ENCODE measurements at places on chromosomes 6 and 20.

- no peak for DNase-seq
Observed at GRCh38 chr6:91079969-91080368, 493.1 kb upstream of the MAP3K7 start.

GRCh38 chr6:4892785-4893485, 110.9 kb downstream of the RPP40 start:
- no peak for DNase-seq

- DNase-seq = no peak
Observed at GRCh38 chr6:136550045-136550329, 235 bp downstream of the MAP7 start.

- DNase-seq = no peak
Observed at GRCh38 chr20:23167431-23167830, 81.3 kb upstream of the CD93 start.

GRCh38 chr6:78749326-78749725, 118.0 kb upstream of the IRAK1BP1 start:
- DNase-seq = no peak

DNA sequence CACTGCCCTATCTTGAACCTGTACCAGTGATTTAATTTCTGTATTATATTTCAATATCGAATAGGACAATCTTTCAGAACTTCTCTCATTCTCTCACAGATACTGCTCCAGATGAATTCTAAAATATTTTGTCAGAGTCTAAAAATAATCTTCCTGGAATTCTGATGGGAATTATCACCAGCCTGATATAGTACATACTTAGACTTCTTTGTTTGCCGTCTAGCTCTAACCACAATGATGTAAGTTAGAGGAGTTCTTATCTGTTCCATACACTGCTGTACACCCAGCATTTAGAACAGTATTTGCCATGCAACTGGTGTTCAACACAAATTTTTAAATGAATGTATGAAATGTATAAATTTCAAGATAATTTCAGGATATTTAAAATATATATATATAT, 1.3 kb upstream of the HUS1B start:
- no peak for DNase-seq

DNA sequence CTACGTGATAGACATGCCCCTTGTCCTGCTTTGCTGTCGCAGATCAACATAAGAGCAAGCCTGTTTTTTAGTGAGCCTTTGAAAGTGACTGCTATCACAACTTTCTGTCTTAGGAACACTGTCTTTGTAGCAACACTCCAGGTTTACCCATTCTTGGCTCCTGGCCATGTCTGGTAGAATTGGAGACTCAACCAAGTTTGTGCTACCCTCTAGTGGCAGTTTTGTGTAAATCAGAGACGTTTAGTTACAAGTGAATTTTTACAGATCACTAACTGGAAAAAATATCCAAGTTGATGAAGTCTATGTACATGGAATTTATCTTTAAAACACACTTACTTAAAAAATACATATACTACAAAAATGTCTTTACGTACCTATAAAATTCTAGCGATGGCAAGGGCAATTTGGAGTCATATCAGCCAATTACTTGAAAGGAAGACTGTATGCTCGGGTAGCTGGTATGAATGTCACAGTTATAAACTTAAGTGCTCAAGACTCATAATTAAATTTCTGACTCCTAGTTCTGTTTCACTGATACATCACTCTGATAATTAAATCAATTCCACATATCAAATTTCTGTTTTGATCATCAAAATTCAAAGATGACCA, 101.4 kb downstream of the ADGB start:
- peak; percentile 57 for DNase-seq

DNA sequence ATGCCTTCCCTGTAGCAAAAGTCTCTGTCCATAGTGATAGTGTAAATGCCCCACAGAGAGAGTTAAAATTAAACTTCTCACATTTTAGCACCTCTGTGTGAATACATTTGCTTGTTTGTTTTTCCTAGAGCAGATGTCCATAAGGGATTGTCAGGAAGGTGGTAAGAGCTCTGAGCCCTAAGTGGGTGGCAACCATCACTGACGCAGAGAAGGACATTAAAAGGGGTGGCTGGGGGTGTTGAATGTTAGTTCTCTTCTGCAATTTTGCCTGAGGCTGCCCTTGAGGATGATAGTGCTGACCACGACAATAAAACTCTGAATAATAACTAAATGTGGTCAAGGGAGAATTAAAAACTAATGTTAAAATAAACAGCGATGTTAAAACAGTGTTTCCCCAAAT, 174.3 kb upstream of the ID4 start:
- no peak for DNase-seq

DNA sequence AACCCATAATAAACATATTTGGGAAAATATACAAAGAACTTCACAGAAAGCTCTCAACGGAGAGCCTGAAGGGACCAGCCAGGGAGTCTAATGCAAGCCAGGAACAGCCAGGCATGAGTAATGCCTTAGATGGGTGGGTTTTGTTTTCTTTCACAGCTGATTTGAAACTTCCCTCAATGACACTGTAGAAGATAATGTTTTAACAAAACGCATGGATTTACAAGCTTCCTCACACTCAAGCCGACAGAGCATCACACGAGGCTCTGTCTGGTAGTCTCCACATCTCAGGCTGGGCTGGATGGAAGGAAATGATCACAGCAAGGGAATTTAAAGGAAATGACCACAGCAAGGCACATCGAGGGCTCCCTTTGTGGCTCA, 113.9 kb downstream of the GMPR start:
- no peak for DNase-seq
